ENCODE measurements at places on chromosomes 16 and 17. TPM values are rescaled to one million over a fixed set of nuclear protein-coding genes. Genes with fewer than 3 reads are reported as not detected.

GRCh38 chr17:71402007-71402406, 718.8 kb upstream of the SOX9 start:
- DNase-seq = no peak

- no peak for DNase-seq
Observed at GRCh38 chr17:80455784-80456183, 20.6 kb downstream of the NPTX1 start.

DNA sequence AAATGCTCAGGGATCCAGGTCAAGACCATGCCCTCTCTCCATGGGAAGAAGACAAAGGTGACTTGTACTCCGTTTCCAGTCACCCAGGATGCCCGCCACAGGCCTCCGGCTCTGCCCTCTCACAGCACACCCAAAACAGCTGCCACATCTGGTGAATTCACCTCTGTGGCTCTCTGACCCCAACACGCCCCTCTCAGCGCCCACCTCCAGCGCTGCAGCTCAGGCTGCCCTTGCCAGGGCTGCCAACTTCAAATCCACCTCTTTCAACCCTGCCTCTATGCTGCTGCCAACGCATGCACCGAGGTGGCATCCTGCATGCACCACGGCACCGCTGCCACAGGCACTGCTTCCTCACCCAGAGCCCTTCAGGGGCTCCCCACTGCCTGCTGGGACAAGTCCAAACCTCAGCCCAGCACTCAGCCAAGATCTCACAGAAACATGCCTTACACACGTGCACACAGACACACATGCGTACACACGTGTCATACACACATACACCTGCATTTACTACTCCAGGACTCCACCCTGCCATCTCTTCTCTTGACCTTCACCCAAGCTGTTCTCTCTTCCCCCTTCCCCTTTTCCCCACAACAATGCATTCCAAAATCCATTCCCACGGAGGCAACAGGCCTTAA, 7.5 kb downstream of the HID1 start:
- DNase-seq = no peak

DNA sequence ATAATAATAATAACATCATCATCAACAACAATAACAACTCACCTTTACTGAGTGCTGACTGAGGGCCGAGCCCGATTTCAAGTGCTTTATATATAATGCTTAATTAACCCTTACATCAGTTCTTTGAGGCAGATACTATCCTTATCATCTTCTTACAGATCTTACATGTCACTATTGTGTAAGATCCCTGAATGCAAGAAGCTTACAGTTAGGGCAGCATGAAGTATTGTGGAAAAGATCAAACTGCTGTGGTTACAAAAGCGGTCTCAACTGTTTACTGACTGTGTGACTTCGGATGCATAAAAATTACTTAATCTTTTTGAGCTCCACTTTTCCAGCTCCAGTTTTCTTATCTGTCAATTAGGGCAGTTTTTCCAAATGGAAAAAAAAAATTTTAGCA, 3.3 kb downstream of the VAT1 start:
- DNase-seq = no peak

DNA sequence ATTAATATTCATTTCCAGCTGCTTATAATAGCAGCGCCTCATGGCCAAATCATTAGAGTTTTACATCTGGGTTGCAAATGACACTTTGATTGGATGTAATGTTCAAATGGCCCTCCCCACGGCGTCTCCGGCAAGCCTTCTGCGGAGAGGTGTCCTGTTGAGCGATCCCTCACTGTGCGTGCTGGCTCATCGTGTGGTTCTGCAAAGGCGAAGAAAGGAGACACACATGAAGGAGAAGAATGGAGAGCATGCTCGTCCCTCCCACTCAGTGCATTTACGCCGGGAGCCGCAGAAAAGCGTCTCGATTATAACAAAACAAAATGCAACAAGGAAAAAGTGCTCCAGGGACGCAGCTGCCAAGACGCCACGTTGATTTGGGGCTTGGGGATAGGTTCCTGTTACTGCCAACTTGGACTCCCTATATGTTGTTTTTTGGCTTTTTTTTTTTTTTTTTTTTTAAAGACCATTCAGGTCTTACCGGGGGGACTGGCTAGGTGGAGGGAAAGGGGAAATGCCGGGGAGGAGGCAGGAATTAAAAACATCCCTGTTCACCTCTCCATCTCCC, 117.6 kb downstream of the C16orf78 start:
- DNase-seq = no peak

GRCh38 chr17:27461192-27461859, 5.1 kb downstream of the KSR1 start:
- no peak for DNase-seq

DNA sequence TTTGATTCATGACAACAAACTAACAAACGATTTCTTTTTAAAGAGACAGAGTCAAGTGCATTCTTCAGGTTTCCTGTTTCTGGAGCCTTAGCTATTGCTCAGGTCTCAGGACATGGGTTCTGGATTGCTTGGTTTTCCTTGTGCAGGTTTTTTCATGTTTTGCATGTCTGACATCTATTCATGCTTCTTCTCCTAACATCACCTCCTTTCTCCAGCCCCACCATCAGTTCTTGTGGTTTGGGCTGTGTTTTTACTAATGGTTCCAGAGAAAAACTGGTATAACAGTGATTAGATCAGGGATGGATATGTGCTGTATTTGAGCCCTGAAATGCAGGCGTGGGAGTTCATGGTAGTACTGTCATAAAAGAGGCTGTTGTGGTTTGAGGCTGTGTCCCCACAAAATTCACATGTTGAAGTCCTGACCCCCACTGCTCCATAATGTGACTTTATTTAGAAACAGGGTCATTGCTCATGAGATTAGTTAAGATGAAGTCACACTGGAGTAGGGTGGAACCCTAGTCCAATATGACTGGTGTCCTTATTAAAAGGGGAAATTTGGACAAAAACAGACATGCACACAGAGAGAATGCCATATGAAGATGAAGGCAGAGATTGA, 67.9 kb downstream of the IRX6 start:
- no peak for DNase-seq

Gene ALOX15B
- not detected for total RNA-seq

- peak; percentile 35 for DNase-seq
Observed at GRCh38 chr16:67546761-67547422, 15.4 kb upstream of the CTCF start.

DNA sequence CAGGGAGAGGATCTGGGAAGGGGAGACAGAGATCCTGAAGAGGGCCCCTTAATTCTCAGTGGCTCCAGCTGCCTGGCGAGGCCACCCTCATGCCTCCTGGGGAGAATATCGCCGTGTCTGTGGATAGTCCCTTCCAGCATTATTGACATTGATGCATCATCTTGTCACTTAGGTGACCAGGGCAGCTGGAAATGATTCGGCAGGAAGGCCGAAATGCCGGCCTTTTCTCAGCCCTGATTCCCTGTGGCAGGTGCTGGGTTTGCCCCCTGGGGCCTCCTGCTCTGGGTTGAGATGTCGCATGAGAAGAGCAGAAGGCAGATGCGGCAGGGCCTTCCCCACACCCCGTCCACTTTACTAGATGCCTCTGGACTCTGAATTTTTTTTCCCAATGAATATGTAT, 89.5 kb downstream of the RAP1GAP2 start:
- no peak for DNase-seq

- DNase-seq = no peak
Observed at GRCh38 chr17:50469671-50470305, 1.1 kb upstream of the CHAD start.

DNA sequence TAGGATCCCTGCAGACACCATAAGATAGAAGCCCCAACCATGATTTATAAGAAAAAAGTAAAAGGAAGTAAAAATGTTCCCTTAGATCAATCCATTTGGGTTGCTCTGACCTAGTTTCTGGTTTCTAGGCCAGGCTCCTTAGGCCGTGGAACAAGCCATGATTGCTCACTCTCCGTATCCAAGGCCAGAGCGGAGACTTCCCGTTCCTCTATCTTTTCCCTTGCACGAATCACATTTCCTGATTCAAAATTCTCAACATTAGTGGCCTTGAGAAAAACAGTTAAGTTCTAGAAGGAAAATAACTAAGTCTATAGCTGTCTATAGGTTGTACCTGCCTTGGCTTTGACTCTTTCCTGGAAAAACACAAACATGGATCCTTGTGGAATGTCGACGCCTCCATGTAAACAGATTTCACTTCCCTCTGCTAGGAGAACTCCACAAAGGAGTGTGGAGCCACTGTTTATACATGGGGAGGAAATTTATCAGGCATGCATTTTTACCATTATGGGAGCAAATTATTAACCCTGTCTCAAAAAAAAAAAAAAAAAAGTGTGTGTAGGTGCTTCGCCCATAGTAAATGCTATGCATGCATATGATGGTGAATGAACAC, 149.6 kb downstream of the ZFHX3 start:
- DNase-seq = no peak

- DNase-seq = no peak
Observed at GRCh38 chr16:5541356-5541755, 443.8 kb upstream of the EEF2KMT start.

DNA sequence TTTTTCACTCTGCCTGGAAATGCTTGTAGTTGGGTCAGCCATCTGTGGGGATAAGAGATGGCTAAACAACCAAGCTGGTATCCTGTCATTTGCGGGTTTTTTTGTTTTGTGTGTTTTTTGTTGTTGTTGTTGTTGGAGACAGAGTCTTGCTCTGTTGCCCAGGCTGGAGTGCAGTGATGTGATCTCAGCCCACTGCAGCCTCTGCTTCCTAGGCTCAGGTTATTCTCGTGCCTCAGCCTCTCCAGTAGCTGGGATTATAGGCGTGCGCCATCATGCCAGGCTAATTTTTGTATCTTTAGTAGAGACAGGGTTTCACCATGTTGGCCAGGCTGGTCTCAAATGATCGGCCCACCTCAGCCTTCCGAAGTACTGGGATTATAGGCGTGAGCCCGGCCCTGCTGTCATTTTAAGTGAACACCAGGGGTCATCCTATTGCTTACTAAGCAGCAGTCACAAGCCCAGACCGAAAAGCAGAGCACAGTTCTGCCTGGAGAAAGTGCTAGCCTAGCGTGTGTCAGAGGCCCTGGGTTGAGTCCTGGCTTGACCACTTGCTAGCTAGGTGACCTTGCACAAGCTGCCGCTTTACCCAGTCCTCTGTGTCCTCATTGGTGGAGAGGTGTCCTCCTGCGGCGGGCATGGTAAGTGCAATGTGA, 4.6 kb downstream of the SMCR8 start:
- peak; percentile 49 for DNase-seq

Gene GRB7
- total RNA-seq = under 0.01 TPM

GRCh38 chr17:42436391-42436790, 13.3 kb upstream of the CAVIN1 start:
- peak; percentile 98 for DNase-seq

GRCh38 chr16:3311496-3311895, 6.2 kb downstream of the ZNF75A start:
- DNase-seq = no peak

DNA sequence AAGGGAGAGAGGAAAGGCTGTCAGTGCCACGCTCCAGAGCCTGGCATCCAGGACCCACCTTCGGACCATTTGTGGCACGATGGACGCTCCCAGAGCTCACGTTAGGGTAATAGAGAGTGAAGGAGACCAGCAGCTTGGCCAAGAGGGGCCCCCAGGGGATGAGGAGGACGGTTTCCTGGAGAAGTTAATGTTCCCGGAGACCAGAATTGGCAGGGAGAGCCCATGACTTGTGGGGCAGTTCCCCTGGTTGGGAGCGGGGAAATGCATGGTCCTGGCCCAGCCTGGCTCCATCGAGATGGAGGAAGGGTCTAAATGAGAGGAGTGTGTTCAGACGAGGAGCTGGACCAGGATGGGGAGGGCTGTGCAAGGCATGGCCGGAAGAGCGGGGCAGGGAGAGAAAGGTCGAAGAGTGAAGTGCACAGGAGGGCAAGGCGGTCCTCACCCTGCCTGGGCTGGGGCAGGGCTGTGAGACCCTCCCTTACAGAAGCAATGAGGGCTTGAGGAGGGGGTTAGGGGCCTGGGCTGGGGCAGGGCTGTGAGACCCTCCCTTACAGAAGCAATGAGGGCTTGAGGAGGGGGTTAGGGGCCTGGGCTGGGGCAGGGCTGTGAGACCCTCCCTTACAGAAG, 2.9 kb upstream of the HIC1 start:
- DNase-seq = no peak

DNA sequence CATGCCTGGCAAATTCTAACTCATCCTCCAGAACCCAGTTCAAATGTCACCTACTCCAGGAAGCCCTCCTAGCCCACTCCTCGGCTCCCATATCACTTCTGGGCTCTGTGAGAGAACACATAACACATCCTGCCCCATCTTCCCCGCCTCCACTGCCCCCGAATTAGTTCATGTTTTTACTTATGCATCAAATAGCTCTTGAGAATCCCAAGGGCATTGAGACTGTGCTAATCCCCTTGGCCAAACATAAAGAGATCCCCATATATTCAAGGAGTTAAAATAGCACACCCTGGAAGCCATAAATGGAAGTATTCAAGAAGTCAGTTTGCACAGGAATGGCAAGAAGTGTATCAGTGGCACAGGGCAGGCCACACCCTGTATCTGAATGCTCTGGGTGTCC, 2.0 kb upstream of the CREBBP start:
- no peak for DNase-seq

GRCh38 chr16:84629580-84629979, 11.7 kb upstream of the COTL1 start:
- no peak for DNase-seq

DNA sequence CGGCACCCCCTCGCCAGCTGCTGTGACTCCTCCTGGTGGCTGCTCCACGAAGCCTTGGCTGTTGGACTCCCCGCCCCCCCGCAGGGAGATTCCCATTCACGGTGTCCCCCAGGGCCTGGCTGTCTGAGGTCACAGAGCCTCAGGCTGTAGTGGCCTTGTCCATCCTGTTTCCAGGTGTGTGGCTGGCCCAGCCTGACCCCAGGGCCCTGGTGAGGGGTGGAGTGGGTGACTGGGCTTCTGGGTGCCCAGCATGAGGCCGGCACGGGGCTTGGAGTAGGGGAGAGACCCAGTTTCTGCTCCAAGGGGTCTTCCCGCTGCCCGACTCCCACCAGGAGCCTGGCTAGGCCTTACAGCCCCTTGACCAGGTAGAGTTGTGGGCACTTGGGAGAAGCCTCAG, 10.4 kb downstream of the PRSS27 start:
- DNase-seq = no peak

DNA sequence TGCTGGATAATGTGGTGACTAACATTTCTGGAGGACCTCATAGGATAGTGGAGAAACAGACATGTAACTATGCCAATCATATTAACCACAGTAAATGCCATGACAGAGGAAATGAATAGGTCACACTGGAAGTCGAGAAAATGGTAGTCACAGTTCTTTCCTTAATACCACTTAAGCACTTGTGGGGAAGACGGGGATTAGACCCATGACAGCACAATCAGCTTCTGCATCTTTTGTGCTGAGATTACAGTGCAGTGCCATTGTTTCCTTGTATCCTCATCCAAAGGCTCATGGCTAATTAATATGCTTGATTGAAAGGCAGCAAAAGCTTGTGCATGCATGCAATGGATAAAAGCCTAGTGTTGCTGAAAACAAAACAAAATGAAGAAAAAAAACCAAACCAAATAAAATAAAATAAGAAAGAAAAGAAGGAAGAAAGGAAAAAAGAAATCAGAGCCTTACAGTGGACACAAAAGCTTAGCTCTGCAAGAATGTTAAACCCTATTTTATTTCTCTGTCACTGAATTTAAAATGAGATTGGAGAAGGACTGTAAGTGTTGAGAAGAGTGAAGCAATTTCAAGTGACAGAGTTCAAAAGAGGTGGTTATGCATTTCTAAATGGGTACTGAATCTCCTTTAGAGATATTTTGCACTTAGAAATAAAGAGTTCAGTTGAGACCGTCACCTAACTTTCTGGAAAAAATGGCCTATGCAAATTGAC, 1011.9 kb downstream of the CDH8 start:
- DNase-seq = no peak
